Sciatic nerve (tissue), 2 donors: ENCODE measurements at places on chromosomes 6 and 20. TPM values are rescaled to one million over a fixed set of nuclear protein-coding genes. Genes with fewer than 3 reads are reported as not detected.

Gene CHMP4B
- 72.8 TPM for total RNA-seq

- DNase-seq: no peak
These were observed 240.8 kb downstream of the FOXA2 start for GRCh38 chr20:22343612-22344011.

Gene TPD52L1
- 38.1 TPM for total RNA-seq

DNA sequence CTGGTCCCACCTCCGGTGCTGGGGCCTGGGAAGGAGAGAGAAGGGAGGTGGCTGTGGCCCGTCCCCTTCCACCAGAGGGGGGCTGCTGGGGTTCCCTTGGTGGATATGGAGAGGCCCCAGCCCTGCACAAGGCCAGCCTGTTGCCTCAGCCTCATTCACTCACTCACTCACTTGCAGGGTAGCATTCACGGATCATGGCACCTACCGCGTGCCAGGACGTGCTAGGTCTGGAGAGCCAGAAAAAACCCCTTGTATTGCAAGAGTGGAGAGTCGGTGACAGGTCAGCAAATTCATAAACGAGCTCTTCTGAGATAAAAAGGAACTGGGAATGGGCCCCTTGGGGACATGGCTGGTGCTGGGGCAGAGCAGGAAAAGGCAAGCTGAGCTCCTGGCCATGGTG lies 6.4 kb upstream of the ZBTB46 start:
- no peak for DNase-seq

Gene TINAG
- total RNA-seq: 0.31 TPM

Gene DDO
- total RNA-seq: 1.3 TPM

DNA sequence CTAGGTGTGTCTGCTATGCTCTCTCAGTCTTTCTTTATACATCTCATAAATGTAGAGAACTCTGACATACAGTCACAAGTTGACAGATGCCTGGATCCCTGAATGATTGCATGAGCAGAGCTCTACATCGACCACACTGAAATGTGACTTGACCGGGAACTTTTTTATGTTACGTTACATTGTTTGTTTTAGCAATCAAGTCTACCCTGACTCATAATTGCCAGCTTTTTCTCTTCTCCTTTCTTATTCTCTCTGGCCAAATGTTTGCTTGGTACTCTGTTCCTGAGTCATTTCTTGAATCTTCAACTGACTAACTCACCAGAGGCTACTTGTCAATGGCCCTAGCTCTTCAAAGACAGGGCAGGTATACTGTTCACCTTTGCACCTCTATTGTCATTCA lies 213.6 kb upstream of the DTNBP1 start:
- no peak for DNase-seq

DNA sequence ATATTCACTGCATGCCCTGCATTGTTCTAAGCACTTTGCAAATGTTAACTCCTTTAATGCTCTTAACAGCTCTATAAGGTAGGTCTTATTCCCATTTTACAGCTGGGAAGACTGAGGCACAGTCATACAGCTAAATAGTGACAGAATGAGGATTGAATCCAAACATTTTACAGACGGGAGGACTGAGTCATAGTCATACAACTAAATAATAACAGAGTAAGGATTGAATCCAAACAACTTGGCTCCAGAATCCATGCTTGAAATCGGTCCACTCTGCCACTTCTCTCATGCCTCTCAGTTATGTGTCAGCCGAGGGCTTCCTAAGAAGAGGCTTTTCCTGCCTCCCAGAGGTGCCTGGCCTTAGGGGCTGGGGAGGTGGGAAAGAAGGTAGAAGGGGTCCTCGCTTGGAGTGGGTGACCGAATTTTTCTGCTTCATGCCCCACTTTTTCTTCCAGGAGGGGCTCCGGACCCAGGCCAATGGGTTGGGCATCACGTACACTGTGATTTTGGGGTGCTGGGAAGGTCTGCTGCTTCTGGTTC lies 137.4 kb upstream of the RNF24 start:
- no peak for DNase-seq

DNA sequence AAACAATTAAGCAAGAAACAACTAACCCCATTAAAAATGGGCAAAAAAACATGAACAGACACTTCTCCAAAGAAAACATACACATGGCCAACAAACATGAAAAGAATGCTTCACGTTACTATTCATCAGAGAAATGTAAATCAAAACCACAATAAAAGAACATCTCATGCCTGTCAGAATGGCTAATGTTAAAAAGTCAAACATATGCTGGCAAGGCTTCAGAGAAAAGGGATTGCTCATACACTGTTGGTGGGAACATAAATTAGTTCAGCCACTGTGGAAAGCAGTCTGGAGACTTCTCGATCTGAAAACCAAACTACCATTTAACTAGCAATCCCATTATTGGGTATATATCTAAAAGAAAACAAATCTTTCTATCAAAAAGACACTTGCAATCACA lies 217.5 kb downstream of the TINAG start:
- DNase-seq: no peak

GRCh38 chr20:25548613-25549086 lies 36.7 kb downstream of the NINL start:
- DNase-seq: no peak

DNA sequence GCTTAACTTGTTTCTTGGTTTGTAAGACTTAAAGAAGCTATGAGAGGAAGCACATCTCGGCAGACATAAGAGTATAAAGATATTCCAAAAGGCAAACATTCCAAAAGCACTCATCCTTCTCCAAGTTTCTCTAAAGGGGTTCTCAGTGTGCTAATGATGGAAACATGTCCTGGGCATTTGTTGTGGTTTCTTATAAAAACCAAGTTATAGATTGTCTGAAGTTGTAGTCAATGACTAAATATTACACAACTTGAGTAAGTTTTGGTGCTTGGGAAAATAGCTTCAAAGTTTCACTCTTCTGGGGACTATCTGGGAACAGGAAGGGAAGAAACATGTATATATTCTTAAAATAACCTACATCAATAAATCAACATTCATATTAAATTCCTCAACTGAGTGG lies 128.3 kb upstream of the TBX18 start:
- no peak for DNase-seq

Gene ECT2L
- 0.49 TPM for total RNA-seq

GRCh38 chr20:1060985-1061384 lies 57.4 kb upstream of the PSMF1 start:
- no peak for DNase-seq

GRCh38 chr20:62062661-62063314 lies 2.9 kb downstream of the TAF4 start:
- peak; percentile 49 for DNase-seq

GRCh38 chr6:111800259-111800765 lies 72.9 kb downstream of the FYN start:
- DNase-seq: no peak

DNA sequence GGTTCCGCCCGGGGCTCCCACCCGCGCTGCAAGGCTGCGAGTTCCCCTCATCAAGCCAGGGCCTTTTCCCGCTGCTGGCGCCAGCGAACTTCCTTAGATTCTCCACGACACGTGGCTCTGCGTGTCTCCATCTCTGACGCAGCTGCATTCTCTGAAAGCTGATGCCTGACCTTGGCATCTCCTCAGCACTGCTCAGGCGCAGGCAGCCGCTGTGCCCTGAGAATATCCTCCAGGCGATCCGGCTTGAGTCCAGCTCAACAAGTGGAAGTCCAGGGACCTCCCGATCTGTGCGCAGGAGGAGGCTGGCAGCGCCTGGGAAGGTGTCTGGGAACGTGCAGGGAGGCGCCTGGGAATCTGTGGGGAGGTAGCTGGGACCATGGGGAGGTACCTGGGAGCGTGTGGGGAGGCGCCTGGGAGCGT lies 171.2 kb upstream of the THBS2 start:
- no peak for DNase-seq

GRCh38 chr6:164130151-164130550 lies 715.6 kb downstream of the QKI start:
- DNase-seq: no peak

Gene BNIP5
- total RNA-seq: not detected

GRCh38 chr6:7786214-7786661 lies 60.3 kb downstream of the BMP6 start:
- no peak for DNase-seq

- no peak for DNase-seq
These were observed 190.3 kb upstream of the POU3F2 start for GRCh38 chr6:98644063-98644462.

Gene PPP1R14C
- 0.27 TPM for total RNA-seq

Gene FKBP1A
- total RNA-seq: 242 TPM

Gene GTSF1L
- not detected for total RNA-seq

DNA sequence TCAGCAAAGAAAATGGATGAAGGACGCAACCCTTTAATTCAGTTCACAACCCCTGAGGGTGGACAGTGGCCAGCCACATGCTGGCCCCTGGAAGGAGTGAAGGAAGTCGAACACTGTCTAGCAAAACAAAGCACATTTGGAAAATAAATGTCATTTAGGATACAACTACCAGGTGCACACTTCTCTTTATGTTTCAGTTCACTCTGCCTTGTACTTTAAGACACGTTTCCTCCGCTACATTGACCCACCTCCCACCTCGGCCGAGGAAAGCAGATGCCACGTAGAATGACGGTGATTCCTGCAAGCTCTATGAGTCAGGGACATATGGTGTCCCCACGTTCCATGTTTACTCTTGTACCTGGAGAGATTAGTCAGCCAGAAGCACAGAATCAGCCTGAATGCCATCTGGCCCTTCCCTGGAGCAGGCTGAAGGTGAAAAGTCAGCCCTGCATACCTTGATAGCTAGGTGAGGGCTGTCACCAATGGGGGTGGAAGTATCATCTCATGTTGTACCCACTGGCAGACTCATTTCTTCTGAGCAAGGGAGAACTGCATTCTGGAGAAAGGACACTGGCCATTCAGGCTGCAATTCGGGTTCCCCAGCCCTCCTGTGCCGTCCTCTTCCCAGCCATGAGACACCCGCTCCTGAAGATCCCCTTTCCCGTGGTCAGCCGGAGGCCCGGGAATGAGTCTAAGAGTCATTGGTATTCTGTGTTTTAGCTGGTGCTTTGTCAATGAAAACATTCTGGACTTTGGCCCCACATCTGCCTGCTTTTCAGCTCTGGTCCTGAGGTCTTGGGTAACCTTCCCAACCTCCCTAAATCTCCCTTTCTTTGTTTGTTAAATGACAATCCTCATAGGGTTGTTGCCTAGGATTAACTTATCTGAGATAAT lies 60.6 kb downstream of the FOXA2 start:
- no peak for DNase-seq

- DNase-seq: no peak
These were observed 16.8 kb upstream of the CDH22 start for GRCh38 chr20:46324960-46325703.

GRCh38 chr6:54354608-54355007 lies 46.4 kb downstream of the TINAG start:
- no peak for DNase-seq

DNA sequence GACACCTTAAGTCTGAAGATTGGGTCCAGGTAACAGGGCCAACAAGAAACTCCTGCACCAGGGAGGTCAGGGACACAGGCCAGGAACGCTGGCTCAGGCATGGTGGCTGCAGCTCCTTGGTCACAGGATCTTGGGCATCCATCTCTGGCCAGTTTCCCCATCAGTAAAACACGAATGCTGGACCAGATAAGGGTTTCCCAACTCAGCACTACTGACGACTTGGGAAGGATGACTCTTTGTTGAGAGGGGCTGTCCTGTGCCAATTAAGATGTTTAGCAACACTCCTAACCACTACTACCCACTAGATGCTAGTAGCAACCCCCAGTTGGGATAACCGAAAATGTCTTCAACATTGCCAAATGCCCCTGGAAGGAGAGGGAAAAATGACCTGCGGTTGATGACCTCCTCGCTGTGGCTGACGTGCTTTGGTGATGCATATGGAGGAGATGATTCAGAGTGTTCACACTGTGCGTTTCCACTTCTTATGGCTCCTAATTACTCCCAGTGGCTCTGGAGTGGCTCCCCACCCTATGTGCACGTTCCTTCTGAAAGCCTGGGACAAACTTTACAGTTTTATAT lies 261.9 kb downstream of the CDH26 start:
- no peak for DNase-seq

- DNase-seq: no peak
These were observed 56.9 kb upstream of the MBOAT1 start for GRCh38 chr6:20269181-20269580.

Gene BTN1A1
- not detected for total RNA-seq

- DNase-seq: peak; percentile 32
These were observed 18.9 kb downstream of the NPEPL1 start for GRCh38 chr20:58711266-58712051.

Gene HMGCLL1
- 3.8 TPM for total RNA-seq

DNA sequence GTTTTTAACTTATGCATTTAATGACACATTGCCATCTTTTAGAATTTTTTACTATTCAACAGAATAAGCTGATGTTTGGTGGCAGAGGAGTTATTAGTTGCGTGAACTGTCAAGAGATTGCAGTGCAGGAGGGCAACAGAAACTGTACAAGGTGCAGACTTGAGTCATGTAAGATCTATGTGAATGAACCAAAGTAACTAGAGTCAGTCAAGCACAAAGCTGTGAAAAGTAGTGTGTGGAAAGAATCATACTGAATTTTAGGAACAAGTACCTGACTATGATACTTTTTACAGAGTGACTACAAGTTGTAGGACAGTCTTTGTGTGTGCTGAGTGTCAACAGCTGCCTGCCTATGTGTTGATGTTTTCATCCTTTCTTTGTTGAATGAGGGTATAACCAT lies 2.7 kb upstream of the C6orf163 start:
- DNase-seq: no peak

Gene PRL
- total RNA-seq: 0.36 TPM

GRCh38 chr6:131924881-131925474 lies 26.2 kb downstream of the CCN2 start:
- DNase-seq: no peak

GRCh38 chr20:64144144-64144912 lies 19.9 kb upstream of the MYT1 start:
- peak; percentile 4 for DNase-seq

Gene ELOVL4
- total RNA-seq: 1.2 TPM

DNA sequence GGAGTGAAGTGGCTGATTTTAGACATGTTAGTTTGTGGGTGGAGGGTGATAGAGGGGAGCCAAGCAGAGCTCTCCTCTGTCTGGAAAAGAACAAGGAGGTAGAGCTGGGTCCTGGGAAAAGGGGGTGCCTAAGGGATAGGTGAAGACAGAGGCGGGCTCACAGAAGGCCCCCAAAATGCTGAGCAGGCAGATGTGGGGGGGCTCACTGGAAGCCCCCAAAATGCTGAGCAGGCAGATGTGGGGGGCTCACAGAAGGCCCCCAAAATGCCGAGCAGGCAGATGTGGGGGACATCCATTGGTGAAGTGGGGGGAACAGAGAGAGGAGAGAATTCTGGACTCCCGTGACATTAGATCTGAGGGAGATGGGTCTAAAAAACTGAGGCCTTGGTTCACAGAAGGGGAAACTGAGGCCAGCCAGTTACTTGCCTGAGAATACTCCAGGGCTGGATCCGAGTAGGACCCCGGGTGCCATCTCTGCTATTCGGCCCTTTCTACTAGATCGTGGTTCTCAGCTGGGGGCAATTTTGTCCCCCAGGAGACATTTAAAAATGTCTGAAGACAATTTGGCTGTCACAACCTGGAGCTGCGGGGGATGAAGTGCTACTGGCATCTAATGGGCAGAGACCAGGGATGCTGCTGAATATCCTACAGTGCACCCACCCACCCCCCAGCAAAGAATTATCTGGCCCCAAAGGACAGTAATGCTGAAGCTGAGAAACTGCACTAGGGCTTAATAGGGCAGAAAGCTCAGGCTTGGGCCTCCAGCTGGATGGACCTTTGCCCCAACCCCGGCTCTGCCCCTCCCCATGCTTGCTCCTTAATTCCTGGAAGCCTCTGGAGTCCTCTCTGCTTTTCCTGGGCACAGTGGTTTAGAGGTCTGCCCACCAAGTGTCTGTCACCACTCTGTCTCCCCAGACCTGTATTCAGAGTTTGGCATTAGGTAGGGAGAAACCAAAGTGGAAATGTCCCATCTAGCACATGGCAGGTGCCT lies 2.1 kb downstream of the LPIN3 start:
- DNase-seq: no peak

Gene UST
- total RNA-seq: 33.1 TPM
